ENCODE measurements at places on chromosomes 1 and 21.

DNA sequence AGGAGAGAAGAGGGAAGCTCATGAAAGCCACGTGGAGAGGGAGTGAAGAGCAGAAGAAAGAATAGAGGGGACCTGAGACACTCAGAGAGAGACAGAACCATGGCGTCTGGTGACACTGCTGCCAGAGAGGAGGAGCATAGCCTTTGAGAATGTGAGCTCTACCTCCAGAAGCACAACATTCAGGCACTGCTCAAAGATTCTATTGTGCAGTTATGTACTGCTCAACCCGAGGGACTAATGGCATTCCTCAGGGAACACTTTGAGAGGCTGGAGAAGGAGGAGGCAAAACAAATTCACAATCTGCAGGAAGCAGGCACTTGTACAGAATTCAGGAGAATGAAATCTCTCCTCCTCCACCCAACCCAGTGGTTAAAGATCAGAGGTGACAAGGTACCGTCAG is 45.1 kb downstream of the BTBD8 start:
- H3K27ac ChIP-seq, result no peak overlapping the region
- H3K4me3 ChIP-seq, result no peak overlapping the region
- peaks cover 8% of the 10 kb centered on the region for H3K4me1 ChIP-seq

GRCh38 chr1:99963041-99963795 is 6.6 kb upstream of the SLC35A3 start:
- no peak overlapping the region for H3K4me3 ChIP-seq
- no peaks in the 10 kb centered on the region for H3K36me3 ChIP-seq
- H3K4me1 ChIP-seq, result peaks cover 3% of the 10 kb centered on the region

DNA sequence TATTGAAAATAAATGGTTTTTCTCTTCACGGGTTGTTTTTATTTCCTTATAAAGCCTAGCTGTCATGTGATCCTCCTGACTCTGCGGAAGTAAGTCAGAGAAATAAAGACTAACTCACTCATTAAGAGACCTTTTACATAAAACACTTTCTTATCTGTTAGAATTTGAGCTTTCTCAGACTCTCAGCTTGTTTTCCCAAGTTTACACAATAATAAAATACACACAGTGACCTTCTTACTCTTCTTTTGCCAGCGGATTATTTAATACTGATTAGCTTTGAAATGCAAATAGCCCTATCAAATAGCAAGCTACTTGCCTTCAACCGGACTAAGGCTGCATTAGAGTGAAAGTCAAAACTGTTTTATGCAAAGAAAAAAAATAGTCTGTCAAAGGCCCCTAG is 45.5 kb upstream of the CXADR start:
- H3K27me3 ChIP-seq, result no peaks in the 10 kb centered on the region
- H3K27ac ChIP-seq, result no peak overlapping the region
- DNase-seq, result no peak
- no peaks in the 10 kb centered on the region for H3K4me1 ChIP-seq
- no peaks in the 10 kb centered on the region for H3K36me3 ChIP-seq

GRCh38 chr1:241542199-241542907 is 10.2 kb downstream of the KMO start:
- H3K36me3 ChIP-seq, result no peaks in the 10 kb centered on the region
- H3K27me3 ChIP-seq, result peaks cover 5% of the 10 kb centered on the region
- H3K27ac ChIP-seq, result no peak overlapping the region
- H3K4me3 ChIP-seq, result no peak overlapping the region

Data from naive thymus-derived CD8-positive, alpha-beta T cell (primary cell).